ENCODE measurements at places on chromosomes 5 and 9. TPM values are rescaled to one million over a fixed set of nuclear protein-coding genes. Genes with fewer than 3 reads are reported as not detected.

DNA sequence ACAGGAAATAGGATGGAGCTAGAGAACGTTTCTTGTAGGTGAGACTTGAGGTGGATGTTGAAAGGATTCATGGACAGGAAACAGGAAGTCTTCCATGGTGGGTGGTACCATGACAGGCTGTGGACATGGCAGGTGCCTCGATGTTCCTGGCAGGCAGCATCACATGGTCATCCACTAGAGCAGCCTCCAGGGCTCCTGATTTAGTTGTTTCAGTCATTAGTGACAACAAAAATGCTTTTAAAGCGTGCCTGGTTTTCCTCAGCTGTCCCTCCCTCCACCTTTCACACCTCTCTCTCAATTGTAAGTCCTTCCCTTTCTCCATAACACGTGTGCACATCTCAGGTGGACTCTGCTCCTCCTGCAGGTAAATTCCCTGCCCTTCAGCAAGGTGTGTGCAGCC, 25.2 kb upstream of the ASPN start:
- DNase-seq, result no peak

DNA sequence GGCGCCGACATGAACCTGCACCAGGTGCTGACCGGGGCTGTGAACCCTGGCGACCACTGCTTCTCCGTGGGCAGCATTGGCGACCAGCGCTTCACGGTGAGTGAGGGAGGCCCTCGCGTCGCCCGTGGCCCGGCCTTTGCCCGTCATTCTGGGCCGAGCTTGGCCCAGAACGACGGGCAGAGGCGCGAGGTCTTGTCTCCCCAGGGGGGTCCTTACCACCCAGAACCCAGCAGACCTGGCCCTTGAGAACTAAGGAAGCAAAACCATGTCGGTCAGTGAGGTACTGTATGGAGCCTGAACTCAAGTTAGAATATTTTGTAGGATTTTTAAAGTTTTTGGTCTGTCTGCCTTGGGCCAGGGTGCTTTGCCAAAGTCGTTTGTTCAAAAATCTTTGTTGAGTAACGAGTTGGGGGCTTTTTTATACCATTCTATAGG, 691 bp downstream of the DMXL1 start:
- no peak for DNase-seq

DNA sequence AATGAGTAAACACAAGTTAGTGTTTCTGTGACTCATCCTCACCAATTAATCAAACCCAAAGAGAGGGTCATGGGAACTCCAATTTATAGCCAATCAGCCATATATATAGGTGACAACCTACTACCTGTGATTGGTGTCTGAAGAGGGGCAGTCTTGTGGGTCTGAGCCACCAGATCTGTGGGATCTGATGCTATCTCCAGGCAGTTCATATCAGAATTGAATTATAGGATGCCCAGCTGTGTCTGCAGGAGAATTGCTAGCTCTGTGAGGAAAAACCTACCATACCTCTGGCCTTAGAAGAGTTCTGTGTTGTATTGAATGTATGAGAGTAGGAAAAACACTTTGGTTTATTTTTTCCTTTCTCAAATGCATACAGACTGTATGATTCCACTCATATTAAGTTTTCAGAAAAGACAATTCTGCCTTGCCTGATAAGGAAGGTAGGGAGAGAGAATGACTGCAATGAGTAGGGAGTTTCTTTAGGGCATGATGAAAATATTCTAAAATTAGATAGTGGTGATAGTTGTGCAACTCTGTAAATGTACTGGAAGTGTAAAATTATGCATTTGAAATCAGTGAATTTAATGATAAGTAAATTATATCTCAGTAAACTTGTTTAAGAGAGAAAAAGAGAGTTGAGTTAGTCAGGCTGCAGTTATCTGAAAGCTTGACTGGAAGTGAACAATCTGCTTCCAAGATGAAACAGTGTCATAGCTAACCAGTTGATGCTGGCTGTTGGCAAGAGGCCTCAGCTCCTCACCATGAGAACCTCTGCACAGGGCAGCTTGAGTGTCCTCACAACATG, 274.9 kb downstream of the AUH start:
- no peak for DNase-seq

- DNase-seq, result no peak
Measured at GRCh38 chr9:27088981-27089380, 20.0 kb upstream of the TEK start.

The OMD gene
- 2.2 TPM for total RNA-seq

The ARHGEF39 gene
- total RNA-seq, result 1.0 TPM

- DNase-seq, result no peak
Measured at GRCh38 chr5:33594006-33594405, 153.2 kb downstream of the TARS1 start.

GRCh38 chr9:114900942-114901802, 29.2 kb downstream of the TNFSF8 start:
- no peak for DNase-seq

The OGN gene
- 18.1 TPM for total RNA-seq

The IL3 gene
- not detected for total RNA-seq

GRCh38 chr5:22319798-22320197, 533.3 kb downstream of the CDH12 start:
- DNase-seq, result no peak

The PDCD1LG2 gene
- total RNA-seq, result 1.7 TPM

DNA sequence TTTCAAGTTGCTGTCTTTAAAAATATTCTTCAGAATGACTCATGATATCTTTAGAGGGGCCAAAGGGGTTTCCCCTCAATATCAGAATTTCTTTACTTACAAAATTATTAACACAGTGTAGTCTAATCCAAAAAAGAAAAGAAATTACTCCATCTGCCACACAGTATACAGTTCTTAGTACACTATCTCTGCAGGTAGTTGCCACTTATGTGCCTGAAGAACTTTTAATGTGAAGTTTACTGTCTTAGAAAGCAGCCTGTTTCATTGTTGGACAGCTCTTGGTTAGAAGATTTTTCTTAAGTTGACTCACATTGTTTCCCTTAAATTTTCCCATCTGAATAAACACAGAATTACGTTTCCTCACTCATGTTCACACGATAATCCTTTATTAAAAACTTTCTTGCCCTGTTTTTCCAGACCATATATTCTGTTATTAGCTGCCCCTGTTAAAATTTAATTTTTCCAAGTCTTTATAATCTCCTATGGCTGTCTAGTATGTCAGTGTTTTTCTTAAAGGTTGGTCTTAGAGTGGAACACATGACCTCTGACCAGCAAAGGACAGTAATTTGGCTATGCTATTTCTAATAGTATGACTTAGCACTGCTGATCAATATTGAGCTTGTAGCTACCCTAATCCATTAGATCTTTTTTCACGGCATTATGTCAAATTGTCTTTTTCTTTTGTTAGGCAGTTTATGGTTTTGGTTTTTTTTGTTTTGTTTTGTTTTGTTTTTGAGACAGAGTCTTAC, 21.8 kb upstream of the FKTN start:
- DNase-seq, result no peak

The TAF11L10 gene
- total RNA-seq, result not detected

- DNase-seq, result no peak
Measured at GRCh38 chr9:20022410-20022809, 233.6 kb upstream of the SLC24A2 start.

DNA sequence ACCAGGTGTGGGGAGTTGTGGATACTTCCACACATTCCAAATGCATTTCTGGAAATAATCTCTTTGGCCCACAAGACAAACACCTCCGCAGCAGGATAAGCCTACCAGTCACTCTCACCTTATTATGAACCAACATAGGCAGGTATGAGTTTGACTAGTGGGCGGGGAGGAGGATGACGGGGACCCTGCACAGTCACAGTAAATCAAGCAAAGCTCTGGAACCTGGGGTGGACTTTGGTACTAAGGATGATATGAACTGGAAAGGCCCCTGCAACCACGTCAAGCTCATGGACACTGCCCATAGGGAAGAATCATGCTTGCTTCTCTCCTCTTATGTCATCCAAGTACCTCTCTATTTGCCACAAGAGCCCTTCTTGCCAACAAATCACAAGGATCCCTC, 259.4 kb downstream of the HSPA4 start:
- no peak for DNase-seq

The RMND5B gene
- total RNA-seq, result 43.7 TPM

The TTC16 gene
- total RNA-seq, result 0.34 TPM

DNA sequence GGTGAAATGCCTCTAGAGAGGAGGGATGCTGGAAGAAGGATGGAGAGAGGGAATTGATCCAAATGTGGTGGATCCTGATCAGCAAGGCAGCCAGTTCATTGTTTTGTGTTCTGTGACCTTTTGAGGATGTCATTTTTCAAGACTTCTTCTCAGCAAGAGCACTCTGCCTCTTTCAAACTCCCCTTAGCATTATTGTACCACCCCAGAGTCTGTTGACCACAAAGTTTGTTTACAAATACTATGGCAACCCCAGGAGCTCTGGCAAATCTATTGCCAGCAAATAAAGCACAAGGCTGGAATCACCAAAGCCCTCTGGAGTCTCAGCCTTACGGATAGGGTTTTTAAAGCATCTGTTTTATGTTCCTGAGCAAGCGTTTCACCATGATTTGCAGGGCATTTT, 76.2 kb upstream of the SLC1A3 start:
- DNase-seq, result no peak

DNA sequence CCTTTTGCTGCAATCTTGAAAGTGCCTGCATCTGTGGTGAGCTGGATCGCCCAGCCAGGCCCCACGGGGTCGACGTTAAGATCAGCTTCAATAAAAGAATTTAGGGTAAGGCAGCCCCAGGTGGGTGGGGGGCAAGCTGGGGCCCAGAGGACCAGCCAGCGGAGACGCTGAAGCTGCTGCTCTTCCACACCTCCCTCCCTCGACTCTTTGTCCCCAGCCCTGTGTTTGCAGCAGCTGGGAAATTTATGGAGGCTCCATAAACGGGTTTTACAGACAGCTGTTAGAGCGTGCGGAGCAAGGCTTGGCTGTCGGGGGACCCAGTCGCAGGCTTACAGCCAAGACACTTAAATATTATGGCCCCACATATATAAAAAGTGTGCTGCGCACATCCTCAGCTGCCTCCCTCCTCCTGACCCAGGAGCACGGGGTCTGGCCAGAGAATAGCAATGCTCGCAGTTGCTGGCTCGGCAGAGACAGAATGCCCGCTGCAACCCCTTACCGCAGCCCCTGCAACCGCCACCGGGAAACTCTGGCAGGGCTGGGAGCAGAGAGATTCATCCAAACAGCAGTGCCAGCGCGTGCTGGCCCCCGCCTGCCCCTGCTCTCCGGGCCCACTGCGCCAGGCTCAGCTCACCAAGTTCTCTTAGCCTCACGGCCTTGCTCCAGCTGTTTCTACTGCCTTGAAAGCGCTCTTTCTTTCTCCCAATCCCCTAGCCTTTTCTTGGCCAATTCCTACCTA, 28.4 kb upstream of the MVB12B start:
- peak; percentile 32 for DNase-seq

All from ureter (tissue), 1 donor.